Bronchus fibroblast of lung (primary cell): ENCODE measurements at places on chromosomes 1 and 21. TPM values are rescaled to one million over a fixed set of nuclear protein-coding genes. Genes with fewer than 3 reads are reported as not detected.

TARDBP gene
- total RNA-seq: 31.5 and 35.5 TPM in 2 replicates

SV2A gene
- 27.5 and 29.9 TPM in 2 replicates for total RNA-seq

ACTL8 gene
- 0.30 and 0.34 TPM in 2 replicates for total RNA-seq

ADAM30 gene
- not detected in 2 replicates for total RNA-seq

TMEM51 gene
- 6.6 and 7.0 TPM in 2 replicates for total RNA-seq

RLF gene
- total RNA-seq: 5.1 and 5.9 TPM in 2 replicates

PLXNA2 gene
- total RNA-seq: 5.5 and 6.2 TPM in 2 replicates

TSPEAR gene
- total RNA-seq: not detected in 2 replicates

HCRTR1 gene
- total RNA-seq: not detected in 2 replicates

CFAP107 gene
- total RNA-seq: not detected in 2 replicates

L1TD1 gene
- 0.17 and 0.30 TPM in 2 replicates for total RNA-seq

TBX19 gene
- total RNA-seq: 0.34 and 0.59 TPM in 2 replicates

PLA2G2F gene
- not detected in 2 replicates for total RNA-seq
